8988T (cell line): ENCODE measurements at places on chromosomes 5 and 9.

GRCh38 chr5:68279984-68280383 lies 64.4 kb downstream of the PIK3R1 start:
- DNase-seq: no peak

GRCh38 chr9:98791608-98792490 lies 4.5 kb downstream of the ANKS6 start:
- DNase-seq: no peak

DNA sequence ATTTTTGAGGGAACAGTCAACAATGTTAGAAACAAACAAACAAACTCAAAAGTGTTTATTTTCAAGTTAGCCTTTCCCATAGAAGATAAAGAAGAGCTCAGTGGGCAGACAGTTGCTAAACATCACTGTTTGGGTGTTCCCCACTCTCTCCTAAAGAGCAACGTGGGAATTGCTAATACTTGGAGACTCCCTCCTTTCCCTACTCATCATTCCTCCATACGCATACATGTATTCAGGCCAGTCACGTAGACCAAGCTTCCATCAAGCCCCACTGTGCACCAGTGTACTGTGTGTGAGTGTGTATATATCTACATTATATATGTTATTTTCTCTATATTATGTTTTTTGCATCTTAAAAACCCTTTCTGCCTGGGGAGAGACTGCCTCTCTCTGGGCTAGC lies 115.0 kb upstream of the EGFLAM start:
- DNase-seq: no peak

GRCh38 chr9:68685770-68686169 lies 19.3 kb upstream of the PIP5K1B start:
- peak; percentile 27 for DNase-seq

GRCh38 chr9:131474711-131475110 lies 28.0 kb upstream of the POMT1 start:
- no peak for DNase-seq

DNA sequence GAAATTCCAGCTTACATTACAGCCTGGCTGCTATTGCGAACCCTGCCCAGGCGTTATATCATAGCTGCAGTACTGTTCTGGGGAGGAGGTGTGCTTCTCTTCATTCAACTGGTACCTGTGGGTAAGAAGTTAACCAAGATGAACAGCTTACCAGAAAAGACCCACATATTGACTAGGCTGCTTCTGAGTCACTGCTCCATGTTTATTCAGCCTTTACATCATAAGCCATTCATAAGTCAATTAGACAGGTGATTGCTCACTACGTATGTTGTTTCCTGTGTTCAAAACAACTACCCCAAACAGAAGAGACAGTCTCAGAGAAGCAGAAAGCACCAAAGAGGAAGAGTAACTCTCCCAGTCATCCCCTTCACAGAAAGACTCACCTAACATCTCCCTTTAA lies 34.7 kb upstream of the SLC22A5 start:
- no peak for DNase-seq
